ENCODE measurements at places on chromosomes 7 and 10.
A peak's percentile ranks its signal among the peaks of the same experiment; 100 is the strongest.

DNA sequence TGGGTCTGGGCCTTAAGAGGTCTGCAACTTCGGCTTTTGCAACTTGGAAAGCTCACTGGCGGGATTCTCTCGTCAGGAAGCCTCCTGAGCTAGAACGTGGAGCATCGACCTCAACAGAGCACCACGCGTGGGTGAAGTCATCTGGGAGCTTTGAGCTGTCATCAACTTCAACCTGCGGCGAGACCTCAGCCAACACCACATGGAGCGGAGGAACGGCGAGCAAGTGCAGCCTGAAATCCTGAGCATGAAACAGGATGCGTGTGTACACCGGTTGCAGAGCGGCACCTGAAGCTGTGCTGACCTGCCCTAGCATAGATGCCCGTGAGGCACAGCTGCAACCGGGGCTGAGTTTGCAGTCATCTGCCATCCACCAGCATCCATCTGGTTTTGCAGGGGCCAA, 295.7 kb upstream of the SHH start:
- no peak for DNase-seq

- DNase-seq: no peak
These were observed 102.0 kb upstream of the TARP start for GRCh38 chr7:38375453-38375852.

DNA sequence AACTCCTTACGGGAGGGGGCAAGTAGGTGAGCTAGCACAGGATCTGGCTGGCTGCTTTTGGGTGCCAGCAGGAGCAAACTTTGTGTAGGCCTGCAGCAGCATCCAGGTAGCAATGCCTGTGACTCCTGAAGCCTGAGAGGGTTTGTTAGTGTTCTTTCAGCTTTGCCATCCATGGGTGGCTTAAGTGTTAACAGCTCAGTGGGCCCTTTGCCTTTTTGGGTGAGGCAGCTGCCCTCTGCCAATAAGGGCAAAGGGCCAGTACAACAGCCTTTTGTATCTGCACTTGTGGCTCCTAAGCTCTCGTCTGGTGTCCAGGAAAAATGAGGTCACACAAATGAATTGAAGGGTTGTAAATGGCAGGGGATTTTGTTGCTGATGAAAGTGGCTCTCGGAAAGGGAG, 359.0 kb upstream of the CHRM2 start:
- no peak for DNase-seq

DNA sequence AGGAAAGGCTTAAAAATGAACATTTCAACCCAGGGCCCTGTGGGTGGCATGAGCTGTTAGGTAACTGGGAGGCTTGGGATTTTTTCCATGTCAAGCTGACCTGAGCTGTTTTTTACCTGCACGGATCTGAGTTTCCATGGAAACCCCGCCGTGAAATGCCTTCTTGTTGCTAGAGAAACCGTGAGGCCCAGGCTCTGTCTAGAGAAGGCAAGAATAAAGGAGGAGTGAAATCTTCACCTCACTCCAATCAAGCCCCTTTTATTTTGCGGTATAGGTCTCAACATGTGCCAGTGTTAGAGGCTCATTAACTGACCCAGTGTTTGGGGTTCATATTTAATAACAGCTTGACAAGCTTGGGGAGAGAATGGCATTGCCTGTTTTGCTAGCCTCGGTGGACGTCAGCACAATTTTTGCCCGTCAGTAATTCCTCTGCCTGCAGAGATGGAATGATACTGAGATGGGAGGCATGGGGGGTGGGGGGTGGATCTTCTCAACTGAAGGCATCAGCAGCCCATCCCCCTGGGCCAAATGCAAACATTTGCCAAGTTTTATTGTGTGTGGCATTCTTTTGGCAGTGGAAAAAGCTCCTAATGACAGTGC, 48.9 kb upstream of the PDCD4 start:
- DNase-seq: peak; percentile 12

GRCh38 chr10:100697070-100697469, 48.3 kb upstream of the PAX2 start:
- DNase-seq: no peak

GRCh38 chr10:64760371-64760770, 1239.2 kb downstream of the REEP3 start:
- no peak for DNase-seq

DNA sequence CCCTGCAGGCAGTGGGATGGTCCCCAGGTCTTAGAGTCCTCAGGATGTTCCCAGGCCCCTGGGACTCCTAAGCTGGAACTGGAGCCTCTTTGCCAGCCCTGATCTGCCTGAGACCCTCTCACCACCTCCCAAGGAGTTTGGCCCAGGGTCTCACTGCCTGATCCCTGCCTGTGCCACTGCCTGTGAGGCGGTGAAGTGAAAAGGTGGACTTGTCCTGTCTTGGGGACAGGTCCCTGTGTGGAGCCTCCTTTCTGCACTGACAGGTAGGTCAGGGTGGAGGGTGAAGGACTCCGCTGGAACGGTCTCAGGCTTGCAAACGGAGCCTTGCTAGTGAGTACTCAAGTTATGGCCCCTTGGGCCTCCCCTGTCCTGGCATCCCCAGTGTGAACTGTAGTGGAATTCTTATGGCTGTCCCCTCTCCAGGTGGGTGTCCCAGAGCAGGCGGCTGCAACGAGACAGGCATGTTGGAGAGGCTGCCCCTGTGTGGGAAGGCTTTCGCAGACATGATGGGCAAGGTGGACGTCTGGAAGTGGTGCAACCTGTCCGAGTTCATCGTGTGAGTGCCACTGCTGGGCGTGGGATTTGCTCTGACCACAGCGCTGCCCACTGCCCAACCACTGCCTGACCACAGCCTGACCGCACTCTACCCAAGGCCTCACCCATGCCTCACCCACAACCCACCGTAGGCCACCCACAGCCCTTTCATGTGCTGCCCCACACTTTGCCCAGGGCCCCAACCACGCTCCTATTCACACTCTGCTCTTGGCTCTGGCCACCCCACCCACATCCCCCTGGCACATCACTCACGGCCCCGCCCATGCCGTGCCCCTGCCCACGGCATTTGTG, 19.5 kb downstream of the RAMP3 start:
- DNase-seq: no peak

- no peak for DNase-seq
These were observed 177.6 kb downstream of the PLXDC2 start for GRCh38 chr10:19993714-19994315.

GRCh38 chr10:58925381-58925780, 251.1 kb upstream of the PHYHIPL start:
- no peak for DNase-seq

DNA sequence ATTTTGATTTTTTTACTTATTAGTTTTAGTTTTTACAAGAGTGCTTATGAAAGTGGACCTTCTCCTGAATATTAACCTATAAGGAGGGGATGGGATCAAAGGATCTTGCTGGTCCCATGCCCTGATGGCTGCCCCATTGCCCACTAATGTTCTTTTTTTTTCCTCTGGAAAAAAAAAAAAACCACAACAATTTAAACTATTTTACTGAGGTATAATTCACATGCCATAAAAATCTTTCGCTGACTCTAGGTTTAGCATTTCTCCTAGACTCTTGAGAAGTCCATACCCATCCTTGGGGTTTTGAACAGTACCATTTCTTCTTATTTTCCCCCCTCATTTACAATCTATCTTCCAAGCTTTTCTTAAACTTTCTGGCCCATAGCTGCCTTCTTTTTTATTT, 481.8 kb downstream of the TFEC start:
- DNase-seq: no peak

DNA sequence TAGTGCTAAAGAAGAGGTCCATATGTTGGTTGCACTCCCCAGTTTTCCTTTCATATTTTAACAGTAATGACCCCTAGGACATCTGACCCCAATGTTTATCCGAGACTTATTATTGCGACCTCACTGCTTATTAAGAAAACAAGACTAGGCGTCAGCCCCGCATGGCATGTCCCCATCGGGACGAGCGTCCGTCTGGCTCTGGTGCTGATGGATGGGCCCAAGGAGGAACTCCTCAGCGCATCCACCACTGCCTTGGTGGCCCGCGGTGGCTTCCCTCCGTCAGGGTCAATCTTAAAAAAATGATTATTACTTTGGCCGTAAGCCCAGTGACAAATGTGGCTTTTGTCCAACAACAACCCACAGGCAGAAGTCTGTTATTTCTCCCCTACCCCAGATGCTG, 40.1 kb upstream of the CXCL12 start:
- DNase-seq: no peak

DNA sequence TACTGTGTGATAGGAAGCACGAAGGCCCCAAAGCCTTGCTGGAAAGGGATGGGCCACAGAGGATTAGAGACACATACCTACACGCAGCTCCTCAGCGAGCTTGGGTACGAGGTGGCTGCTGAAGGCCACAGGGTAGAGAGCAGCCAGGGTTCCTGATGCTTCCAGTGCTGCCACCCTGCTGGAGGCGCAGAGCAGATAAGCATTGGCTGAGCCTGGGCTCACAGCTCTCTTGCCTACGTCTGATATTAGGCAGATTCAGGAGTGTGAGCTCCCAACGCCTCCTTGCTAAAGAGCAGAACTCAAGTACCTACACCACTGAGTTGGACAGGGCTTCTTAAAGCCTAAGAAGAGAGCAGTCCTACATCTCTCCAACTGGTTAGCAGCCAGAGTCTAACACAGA, 20.0 kb downstream of the ZDHHC16 start:
- DNase-seq: no peak

DNA sequence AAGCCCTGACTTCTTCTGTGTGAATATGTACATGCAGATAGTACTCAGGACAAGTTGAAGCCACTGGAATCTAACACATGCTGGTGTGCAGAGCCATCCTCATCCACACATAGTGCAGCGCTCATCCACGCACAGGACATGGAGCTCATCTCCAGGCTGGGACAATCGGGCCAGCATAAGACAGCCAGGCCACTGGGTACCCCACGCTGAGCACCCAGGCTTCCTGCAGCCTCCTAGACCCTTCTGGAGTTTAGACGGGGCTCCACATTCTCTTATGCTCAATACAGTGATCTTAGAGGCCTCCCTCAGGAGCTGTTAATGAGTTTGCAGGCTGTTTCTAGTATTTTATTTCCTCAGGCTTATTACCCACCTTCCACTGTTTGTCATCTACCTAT, 238.9 kb downstream of the TNS3 start:
- DNase-seq: no peak

DNA sequence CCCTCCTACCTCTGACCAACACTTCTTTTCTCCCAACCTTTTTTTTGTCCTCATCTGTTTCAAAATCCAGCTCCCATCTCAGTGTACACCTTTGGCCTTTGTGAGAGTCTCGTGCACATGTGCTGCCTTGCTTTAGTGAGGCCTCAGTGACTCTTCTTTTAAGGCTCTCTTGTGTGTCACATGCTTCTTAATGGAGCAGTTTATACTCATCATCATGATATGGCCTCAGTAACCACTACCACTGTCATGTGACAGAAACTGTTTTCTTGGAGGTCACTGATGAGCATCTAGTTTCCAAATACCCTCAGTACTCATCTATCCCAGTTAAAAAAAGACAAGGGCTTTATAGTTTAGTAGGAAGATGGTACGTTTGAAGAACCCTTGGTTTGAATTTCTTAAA, 8.1 kb upstream of the ARHGAP22 start:
- no peak for DNase-seq

DNA sequence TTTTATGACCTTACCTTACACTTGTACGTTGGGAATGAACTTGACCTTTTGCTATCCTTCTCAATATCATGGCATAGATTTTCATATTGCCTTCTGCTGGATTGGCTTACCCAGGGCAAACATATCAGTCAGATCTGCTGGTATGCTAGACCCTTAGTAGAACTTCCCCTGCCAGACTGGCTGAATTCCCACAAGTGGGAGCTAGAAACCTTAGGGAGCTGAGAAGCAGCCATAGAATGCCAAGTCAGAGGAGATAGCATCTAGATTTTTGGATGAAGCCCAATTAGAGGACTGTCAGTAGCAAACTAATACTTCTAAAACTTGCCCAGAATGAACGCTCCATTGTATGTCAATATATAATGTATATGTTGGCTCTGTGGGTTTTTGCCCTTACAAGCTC, 385.0 kb downstream of the NXPH1 start:
- DNase-seq: peak; percentile 16

DNA sequence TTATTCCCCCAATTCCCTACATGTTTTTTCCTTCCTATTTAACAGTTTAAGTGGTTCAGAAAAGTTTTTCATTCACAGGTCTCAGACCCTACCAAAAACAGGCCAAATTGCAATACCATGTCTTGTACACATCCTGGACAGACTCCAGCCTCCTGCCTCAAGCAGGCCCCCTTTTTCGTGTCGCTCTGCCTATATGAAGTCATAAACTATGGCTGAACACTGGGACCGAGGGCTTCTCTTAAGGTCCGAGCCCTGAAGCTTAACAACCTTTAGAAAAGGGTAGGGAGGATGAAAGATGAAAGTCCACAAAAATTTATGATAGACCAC, 1.4 kb downstream of the FBXW4 start:
- DNase-seq: peak; percentile 2

GRCh38 chr10:76244061-76244686, 812.8 kb downstream of the LRMDA start:
- DNase-seq: no peak

All from NCI-H446 treated with DMSO at 0.1 percent for 48 hours (cell line).